ENCODE measurements at places on chromosomes 1 and 21. TPM values are rescaled to one million over a fixed set of nuclear protein-coding genes. Genes with fewer than 3 reads are reported as not detected.

Gene TP73
- not detected for total RNA-seq

Gene NFIA
- total RNA-seq: 88.7 TPM

Gene TMPRSS2
- total RNA-seq: 2.8 TPM

Gene SV2A
- 4.9 TPM for total RNA-seq

Gene SERPINC1
- total RNA-seq: not detected

DNA sequence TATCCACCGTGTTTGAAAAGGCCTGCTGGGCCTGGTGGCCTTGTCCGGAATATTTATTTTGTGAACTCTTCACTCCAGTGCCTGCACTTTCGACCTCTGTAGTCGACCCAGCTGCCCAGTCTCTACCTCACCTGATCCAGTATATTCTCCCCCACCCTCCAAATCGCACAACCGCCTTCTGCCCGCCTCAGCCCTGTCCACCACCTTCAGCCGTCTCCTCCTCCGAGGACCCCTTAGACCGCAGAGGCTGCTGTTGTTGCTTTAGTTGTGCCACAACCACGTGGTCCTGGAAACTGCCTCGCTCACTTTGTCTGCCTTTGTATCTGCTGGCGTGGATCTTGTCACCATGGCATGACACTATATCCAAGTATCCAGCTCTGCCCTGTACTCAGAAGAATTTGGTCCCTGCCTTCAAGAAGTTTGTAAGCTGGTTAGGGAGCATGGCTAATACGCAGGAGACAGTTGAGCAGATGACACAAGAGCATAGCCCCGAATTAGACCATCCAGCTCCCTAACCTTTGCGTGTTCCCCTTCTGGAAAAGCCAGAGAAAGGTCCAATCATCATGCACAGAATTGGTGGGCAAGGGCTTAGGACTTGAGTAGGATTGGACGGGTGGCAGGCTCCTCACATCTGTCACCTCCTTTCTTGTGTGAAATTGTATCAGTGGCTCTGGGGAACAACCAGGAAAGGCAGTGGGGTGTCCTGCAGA is 1.5 kb downstream of the PHGDH start:
- no peak for DNase-seq
